ENCODE measurements at places on chromosomes 16 and 17.

DNA sequence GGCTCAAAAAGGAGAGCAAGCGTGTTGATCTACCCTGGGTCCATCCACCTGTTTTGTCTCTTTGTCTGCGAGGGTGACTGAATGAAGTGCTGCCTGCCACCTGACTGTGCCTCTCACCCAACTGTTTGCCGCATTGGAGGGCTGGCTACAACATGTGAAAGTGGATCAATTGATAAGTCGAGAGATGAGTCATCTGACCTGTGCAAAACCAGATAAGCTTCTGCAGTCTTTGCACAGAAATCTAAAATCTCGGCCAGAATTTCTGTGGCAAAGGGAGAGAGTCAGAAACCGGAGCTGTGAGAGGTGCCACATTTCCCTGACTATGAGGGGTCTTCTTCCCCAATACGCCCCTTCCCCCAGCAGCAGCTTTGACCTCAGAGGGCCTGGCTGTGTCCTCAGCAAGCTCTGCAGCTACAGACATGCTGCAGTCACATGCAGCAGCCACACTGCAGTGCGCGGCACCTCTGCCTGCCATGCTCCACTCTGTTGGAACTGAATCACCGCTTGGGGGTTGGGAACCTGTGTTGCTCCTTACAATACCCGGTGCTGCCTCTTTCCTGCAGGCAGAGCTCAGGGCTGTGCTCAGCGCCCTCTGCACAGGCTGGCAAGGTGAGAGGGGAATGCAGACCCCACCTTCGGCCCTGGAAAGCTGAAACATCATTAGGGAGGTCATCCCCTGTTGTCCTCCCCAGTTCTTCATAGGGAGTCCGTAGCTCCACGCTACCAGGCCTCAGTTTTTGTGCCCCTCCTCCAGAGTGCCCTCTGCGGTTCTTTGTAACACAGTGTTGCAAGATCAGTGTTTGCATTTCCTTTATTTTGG is 16.2 kb upstream of the HAS3 start:
- no peak for DNase-seq

DNA sequence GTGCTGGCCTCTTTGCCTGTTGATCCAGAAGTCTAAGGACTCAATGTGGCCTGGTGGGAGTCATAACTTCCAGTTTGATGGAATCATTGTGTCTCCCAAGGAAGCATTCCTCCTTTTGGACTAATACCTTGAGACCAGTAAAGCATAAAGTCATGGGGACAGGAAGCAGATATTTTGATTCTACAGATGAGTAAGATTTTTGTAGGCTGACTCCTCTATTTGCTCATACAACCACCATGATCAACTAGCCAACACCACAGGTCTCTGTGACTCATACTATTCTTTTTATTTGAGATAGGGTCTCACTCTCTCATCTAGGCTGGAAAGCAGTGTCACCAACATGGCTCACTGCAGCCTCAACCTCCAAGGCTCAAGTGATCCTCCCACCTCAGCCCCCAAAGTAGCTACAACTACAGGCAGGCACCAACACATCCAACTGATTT is 6.2 kb downstream of the MT2A start:
- DNase-seq: no peak

DNA sequence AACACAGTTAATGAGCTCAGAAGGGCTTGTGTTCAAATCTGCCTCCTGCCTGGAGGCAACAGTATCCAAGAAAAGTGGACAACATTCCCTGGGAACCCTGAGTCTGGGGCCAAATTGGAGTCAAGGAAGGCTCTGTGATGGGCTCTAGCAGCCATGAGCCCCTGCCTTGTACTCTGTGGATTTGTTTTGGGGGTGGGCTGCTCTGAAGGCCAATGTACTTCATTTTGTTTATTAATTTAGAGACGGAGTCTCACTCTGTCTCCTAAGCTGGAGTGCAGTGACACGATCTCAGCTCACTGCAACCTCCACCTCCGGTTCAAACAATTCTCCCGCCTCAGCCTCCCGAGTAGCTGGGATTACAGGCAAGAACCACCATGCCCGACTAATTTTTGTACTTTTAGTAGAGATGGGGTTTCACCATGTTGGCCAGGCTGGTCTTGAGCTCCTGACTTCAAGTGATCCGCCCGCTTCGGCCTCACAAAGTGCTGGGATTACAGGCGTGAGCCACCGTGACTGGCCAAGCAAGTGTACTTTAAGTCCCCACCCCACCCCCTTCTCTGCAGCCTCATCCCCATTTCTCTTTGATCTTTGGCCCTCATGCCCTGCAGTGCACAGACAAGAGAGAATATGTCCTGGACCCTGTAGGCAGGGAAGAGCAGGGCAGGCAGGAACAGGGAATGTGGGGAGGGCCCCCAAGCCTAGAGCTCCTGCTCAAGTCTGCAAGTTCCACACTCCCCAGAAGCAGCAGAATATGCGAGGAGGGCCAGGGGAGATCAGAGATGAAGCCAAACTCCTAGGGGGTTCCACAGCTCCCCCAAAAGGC is 2.7 kb upstream of the GIP start:
- DNase-seq: no peak

- no peak for DNase-seq
Measured at GRCh38 chr17:1039123-1039507, 42.2 kb downstream of the TIMM22 start.

DNA sequence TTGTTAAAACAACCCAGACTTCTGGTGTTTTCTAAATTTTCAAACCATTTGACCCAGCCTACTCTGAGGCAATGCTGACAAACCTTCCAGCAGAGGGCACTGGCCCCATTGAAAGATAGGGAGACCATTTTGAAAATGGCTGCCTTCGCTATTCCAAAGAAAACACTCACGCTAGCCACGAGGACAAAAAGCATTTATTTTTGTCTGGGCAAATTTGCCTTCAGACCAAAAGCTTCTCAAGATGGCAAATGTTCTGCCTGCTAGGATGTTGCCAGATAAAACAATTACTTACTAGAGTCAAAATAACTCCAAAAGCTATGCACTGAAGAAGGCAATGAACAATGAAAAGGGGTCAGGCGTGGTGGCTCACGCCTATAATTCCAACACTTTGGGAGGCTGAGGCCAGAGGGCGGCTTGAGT is 296.7 kb upstream of the IRX5 start:
- no peak for DNase-seq

GRCh38 chr16:23466162-23466885 is 13.3 kb upstream of the COG7 start:
- DNase-seq: no peak

DNA sequence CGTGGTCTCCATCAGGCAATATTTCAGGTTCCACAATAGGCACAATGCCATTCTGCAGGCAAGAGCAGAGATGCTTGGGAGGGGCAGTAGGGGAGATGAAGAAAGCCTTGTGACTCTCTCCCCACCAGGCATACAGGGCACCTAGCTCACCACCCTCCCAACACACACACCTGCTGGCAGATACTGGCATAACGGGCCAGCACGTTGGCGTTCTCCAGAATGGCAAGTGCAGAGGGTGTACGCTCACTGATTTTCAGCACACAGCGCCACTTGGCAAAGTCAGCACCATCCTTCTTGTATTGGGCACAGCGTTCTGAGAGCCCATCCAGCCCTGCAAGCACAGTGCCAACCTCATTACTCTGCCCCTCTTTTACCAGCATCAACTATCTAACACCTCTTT is 2.2 kb downstream of the ALDOC start:
- DNase-seq: no peak

DNA sequence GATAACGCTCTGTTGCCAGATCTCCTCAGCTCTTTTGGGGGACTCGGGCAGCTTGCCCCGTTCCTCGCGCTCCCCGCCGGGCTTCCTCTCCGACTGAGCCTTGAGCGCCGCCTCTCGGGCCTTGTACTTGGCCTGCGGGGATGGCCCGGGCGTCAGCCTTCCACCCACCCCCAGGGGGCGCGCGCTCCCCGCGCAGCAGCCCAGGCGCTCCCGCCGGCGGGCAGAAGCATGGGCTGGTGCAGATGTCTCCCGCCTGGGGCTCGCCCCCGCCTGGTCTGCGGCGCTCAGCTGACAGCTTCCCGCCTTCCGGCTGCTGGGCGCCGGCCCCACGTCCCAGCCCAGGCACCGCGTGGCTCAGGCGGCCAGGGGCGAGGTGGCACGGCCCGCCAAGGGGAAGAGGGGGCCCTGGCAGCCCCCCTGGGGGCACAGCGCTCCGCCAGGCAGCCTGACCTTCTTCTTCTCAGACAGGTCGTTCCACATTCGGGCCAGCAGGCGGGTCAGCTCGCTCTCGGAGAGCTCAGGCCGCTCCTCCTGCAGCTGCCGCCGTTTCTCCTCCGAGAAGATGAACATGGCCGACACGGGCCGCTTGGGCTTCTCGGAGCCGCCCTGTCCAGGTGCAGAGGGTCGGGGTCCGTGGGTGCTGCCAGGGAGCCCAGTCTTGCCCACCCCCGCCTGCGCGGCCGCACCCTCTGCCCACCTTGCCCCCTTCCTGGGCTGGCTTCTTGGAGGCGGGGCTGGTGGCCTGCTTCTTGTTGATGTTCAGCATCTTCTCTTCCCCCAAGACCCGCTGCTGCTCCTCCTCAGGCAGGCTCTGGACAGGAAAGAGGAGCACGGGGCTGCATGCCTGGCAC is 8.9 kb downstream of the UBTF start:
- DNase-seq: peak; percentile 85

GRCh38 chr16:51815523-51815922 is 664.5 kb upstream of the SALL1 start:
- DNase-seq: no peak

DNA sequence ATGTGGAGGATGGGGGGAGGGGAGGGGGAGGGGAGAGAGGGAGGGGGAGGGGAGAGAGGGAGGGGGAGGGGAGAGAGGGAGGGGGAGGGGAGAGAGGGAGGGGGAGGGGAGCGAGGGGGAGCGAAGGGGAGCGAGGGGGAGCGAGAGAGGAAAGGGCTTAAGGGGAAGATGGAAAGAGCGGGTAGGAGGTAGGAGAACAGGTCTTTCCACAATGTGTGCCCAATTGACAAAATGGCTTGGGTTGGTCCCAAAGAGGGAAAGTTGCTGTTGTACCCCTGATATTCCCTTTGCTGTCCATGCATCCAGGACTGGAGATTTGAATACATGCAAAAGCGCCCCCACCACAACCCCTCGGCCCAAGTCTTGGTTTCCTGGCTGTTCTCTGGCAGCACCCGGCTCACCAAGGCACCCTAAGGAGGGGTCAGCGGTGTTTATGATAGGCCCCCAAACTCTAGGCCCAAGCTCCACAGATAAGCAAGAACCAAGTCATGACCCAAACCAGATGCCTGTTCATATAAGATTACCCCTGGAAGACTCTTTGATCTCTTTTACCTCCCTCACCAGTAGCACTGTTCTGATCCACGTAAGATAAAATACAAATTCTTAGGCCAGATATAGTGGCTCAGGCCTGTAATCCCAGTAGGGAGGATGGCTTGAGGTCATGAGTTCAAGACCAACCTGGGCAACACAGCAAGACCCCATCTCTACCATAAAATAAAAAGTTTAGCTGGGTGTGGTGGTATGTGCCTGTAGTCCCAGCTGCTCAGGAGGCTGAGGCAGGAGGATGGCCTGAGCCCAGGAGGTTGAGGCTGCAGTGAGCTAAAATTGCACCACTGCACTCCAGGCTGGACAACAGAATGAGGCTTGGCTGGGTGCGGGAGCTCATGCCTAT is 119.6 kb downstream of the ZFHX3 start:
- no peak for DNase-seq

DNA sequence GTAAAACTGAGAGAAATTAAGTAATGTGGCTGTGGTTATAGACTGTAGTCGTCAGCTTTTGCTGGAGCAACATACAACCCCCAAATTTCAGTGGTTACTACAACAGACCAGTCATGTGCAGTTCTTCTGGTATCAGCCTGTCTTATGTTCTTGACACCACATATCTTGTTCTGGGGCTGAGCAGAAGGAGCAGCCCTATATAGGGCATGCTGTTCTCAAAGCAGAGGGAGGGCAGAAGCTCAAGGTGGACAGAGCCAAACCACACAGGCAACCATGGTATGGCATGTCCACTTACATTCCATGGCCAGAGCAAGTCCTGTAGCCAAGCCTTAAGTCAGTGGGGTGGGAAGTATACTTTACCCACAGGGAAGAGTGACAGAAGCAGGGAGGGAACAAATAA is 7.7 kb downstream of the PRKAR1A start:
- no peak for DNase-seq

DNA sequence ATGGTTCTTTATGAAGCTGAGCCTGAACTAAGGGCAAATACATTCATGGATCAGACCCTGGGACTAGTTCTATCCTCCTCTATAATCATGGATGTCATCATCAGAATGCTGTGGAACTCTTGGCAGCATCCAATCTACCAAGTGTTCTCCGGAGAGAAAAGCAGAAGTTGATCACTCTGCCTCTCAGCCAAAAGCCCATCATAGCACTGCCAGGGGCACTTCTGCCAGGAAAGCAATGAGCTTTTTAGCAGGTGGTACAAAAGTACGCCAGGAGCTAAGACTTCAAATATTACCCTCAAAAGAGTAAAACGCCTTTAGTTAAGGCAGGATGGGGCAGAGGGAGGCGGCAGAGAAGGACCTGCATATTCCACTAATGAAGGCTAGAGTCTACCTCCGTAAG is 279.0 kb downstream of the SLC39A11 start:
- no peak for DNase-seq

DNA sequence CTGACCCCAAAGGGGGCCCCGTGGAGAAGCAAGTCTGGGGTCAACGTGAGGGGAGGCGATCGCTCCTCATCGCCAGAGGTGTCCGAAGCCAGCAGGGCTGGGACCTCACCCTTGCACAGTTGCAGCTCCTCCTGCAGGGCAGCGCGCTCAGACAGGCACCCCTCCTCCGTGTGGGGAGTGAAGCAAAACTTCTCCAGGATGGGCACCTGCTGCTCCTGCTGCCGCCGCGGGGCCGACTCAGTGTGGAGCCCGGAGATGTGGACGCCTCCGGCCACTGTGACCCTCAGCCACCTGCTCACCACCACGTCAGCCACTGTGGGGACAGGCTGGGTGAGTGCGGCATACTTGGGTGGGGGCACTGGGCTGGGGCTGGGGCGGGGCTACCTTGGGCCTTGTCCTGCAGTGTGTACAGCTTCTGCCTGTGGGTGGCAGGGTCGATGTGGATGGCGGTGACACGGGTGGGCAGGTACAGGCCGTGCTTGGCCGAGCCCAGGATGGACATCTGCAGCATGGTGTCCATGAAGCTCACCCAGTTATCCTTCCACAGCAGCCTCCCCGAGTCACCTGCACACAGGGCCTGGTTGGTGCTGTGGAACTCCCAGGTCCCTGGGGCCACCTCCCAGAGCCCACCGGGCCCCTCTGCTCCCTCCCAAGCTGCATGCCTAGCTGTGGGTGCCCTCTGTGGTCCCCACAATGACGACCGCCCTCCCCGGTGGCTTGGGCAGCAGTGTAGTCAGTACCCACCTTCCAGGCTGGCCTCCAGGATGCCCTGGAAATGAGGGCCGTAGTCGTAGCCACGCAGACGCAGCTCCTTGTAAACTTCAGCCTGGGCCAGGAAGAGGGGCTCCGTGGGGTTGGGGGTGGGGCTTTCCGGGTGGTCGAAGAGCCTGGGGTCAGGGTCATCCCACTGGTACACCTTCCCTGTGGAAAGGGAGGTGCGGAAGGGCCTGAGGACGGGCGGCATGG is 10.8 kb downstream of the FASN start:
- DNase-seq: no peak

GRCh38 chr16:89115216-89115861 is 21.7 kb downstream of the ACSF3 start:
- peak; percentile 67 for DNase-seq
